Cortex of kidney (tissue), 1 donor: ENCODE measurements at places on chromosomes 13 and 19.

DNA sequence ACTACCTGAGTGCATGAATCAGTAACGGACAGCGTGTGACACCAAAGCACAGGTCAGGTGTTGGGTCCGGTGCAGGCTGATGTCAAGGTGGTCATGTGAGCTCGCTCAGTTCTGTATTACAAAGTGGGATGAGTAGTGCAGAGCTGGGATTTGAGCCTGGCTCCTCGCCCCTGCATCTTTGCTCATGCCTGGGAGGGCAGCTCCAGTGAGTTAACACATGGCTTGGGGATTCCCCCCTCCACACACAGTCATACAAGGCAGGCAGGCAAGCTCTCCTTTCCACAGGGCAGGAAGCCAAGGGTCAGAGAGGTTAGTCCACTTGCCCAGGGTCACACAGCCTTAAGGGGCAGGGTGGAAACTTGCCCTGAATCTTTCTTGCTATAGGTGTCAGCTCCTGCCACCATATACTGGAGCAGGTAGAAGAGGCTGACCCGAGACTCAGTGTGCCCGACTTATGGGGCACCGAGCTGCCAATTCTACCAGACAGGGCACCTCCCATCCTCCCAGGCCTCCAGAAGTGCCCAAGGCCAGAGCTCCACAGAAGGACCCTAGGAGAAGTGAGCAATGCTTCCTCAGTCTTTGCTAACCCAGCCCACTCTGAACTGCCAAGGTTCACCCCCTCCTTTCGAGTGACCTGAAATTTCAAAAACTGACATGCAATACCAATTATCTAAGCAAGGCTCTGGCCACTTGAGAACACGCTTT is 35.4 kb downstream of the ZNF787 start:
- no peak for DNase-seq

DNA sequence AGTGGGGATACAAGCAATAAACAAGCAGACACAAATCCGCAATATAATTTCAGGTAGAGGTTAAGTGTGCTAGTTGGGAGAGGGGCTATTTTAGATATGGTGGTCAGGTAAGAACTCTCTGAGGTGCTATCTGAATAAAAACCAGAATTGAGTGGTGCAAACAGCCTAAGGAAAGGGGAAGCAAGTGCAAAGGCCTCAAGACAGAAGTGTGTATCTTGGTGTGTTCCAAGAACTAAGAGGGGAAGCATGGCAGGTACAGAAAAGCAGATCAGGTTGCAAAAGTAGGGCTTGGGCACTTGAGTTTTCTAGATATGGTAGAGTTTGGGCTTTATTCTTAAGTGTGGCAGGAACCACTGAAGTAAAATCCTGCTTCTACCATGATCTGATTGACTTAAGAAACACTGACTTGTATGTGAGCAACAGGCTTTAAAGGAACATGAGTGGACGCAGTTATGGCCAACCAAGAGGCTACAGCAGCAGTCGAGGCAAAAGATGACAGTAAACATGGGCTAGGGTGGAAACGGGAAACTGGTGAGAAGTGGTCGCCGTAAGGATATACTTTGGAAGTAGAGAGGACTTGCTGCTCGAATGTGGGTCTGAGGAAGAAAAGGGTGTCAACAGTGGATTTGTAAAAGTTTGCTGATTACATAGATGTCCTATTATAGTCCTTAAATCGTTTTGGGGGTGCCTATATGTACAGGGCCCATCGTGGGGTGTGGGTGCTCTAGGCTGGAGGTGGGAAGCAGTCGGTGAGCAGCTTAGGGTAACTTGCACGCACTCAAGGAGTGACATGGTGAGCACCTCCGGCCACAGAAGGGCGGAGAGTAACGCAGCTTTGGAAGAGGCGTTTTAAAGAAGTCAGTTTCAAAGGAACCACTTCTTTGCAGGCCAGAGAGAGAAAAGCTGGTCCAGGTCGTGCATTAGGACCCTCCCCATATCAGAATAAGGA is 677 bp downstream of the TGDS start:
- DNase-seq, result no peak

- no peak for DNase-seq
Measured at GRCh38 chr13:97256343-97256783, 34.2 kb downstream of the MBNL2 start.

DNA sequence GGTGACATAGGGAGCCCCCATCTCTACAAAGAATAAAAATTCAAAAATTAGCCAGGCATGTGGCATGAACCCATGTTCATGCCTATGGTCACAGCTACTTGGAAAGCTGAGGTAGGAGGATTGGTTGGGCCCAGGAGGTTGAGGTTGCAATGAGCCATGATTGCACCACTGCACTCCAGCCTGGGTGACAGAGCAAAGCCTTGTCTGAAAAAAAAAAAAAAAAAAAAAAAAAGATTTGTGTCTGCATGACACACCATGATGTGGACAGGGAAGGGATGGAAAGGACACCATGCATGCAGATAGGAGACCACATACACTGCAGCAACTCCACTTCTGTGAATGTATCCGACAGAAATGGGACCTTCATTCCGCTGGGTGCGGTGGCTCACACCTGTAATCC is 34.0 kb upstream of the HOMER3 start:
- DNase-seq, result no peak

DNA sequence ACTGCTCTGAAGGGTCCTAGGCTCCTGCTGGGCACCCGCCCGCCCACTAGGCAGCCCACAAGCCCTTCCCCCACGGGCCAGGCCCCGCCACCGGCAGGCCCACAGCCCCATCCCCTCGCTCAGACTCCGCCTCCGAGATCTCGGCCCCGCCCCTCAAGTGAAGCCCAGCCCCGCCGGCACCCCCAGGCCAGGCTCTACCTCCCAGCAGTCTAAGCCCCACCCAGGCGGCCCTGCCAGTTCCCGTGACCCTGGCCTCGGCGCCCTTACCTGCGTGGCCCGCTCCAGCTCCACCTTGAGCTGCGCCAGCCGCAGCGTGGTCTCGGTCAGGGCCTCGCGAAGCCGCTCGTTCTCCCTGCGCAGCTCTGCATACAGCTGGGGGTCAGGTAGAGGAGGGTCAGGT is 16.3 kb downstream of the EPS8L1 start:
- DNase-seq, result no peak
